ENCODE measurements at places on chromosomes 6 and 20.
A peak's percentile ranks its signal among the peaks of the same experiment; 100 is the strongest.

GRCh38 chr6:51387907-51388306 lies 569.2 kb downstream of the TFAP2B start:
- DNase-seq = no peak

DNA sequence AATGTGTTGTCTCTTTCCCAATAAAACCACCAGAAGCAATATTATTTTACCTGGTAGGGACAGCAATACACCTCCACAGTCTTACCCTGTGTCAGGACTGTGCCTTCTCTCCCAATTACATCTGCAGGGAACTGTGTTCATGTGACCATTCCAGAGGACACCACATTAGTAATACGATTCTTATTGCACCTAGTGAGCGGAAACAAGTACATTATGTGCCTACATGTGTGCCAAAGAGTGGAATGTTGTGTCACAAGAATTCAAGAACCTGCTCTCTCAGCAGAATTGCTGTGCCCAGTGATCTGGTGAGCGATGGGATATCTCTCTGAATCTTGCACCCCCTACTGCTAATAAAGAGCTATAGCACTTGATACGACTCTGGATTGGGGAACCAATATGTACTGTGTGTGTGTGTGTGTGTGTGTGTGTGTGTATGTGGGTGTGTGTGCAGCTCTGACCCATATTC lies 57.4 kb upstream of the FOXC1 start:
- DNase-seq = no peak

DNA sequence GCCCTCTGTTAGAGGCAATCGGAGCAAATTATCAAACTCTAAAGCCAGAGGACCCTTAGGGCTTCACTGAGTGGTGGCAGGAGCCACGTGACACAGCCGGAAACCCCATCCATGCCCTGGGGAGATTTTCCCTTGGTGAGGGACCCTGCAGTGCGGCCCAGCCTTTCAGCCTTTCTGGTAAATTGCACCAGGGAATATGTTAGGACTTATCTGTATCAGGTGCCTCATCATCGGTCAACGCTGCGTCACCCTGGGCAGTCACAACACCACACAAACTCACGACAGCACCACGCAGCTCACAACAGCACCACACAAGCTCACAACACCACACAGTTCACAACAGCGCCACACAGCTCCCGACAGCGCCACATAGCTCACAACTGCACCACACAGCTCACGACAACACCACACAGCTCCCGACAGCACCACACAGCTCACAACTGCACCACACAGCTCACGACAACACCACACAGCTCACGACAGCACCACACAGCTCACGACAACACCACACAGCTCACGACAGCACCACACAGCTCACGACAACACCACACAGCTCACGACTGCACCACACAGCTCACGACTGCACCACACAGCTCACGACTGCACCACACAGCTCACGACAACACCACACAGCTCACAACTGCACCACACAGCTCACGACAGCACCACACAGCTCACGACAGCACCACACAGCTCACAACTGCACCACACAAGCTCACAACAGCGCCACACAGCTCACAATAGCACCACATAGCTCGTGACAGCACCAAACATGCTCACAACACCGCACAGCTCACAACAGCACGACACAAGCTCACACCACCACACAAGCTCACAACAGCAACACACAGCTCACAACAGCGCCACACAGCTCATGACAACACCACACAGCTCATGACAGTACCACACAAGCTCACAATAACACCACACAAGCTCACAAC lies 199.0 kb downstream of the DLL1 start:
- DNase-seq = no peak

DNA sequence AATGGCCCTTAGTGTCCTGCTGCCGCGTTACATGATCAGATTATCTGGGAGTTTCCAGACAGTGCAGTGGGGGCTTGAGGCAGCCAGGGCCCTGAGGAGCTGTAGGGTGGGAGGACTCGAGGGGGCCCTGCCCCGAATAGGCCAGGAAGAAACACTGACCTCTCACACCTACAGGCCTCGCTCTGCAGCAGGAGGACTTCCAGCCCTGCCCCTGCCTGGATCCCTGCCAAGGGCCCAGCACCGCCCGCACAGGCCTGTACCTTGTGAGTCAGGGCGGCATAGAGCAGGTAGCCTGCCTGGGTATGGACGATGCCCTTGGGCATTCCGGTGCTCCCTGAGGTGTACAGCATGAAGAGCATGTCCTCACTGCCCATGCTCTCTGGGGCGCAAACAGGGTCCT lies 30.1 kb upstream of the APMAP start:
- no peak for DNase-seq

DNA sequence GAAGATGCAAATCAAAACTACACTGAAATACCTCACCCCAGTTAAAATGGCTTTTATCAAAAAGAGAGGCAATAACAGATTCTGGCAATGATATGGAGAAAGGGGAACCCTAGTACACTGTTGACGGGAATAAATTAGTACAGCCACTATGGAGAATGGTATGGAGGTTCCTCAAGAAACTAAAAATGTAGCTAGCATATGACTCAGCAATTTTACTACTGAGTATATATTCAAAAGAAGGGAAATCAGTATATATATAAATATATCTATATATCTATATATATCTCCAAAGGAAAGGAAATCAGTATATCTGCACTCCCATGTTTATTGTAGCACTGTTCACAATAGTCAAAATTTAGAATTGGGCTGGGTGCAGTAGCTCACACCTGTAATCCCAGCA lies 113.9 kb downstream of the KLHL32 start:
- no peak for DNase-seq

GRCh38 chr6:134111062-134111677 lies 58.7 kb upstream of the SLC2A12 start:
- peak; percentile 63 for DNase-seq

DNA sequence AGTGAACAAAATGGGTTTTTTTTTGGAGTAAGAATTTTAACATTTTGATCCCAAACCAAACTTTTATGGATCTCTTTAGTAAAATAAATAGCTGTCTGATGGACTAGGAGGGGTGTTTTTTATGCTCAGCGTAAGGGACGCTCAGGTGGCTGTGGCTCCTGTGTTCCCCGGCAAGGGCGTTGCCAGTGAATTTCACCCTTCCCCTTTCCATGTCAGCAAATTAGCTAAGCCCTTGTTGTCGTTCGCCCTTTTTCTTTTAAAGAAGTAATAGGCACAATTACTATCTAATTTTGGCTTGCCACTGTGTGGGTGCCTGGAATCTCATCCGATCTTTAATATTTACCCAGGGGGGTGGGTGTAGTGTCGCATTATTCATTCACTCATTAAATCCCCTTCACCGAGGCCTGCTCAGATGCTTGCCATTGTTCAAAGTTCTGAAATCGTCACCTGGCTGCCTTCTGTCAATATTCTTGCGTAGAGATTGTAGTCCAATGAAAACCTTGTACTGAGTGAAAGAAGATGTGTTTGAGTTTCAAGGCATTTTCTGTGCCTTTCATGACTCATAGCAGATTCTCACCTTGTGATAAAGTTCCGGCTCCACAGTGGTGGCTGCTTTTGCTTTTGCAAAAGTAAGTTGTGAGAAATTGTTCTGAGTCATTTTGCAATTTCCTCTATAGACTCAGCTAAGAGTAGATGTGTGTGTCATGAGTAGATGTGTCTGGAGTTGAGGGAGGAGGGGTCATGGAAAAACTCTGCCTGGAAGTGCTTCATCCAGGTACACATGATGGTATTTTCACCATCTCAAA lies 40.0 kb upstream of the CLDN20 start:
- no peak for DNase-seq

- DNase-seq = no peak
Measured at GRCh38 chr6:5230081-5230480, 30.7 kb downstream of the LYRM4 start.

- no peak for DNase-seq
Measured at GRCh38 chr6:16419636-16420336, 181.4 kb downstream of the GMPR start.

- DNase-seq = no peak
Measured at GRCh38 chr6:48615041-48615440, 504.0 kb upstream of the PTCHD4 start.

GRCh38 chr6:140940251-140940925 lies 1192.3 kb upstream of the GJE1 start:
- no peak for DNase-seq

GRCh38 chr6:110338820-110339470 lies 19.2 kb downstream of the METTL24 start:
- no peak for DNase-seq

- DNase-seq = no peak
Measured at GRCh38 chr20:42218621-42219374, 600.6 kb upstream of the CHD6 start.

GRCh38 chr20:29298759-29299613 lies 1958.5 kb upstream of the DEFB115 start:
- no peak for DNase-seq
